Activated naive CD8-positive, alpha-beta T cell treated with anti-CD3 and anti-CD28 coated beads, Interleukin-2, amount 50 U/mL, for 16 hours (primary cell): ENCODE measurements at places on chromosomes 13 and 19.

- DNase-seq: no peak
Observed at GRCh38 chr13:76879883-76880270, 6.3 kb downstream of the KCTD12 start.

GRCh38 chr19:40144151-40144550 is 47.1 kb upstream of the MAP3K10 start:
- no peak for DNase-seq

DNA sequence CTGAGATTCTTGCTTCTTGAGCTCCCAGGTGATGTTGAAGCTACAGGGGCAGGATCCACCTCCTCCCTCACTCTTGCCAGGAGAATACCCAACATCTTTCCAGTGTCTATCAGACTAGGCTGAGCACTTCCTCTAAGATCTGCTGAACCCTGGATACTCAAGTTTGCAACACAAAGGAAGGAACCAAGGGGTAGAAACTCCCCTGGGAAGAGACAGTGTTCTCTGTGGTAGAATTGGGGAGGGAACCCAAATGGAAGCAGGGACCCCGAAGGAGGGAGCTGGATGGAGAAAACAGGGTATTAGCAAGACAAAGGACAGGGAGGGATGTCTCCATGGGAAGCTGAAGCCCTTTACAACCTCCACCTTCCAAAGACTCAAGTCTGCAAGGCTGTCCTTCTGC is 117.6 kb downstream of the DNAJC15 start:
- DNase-seq: no peak

DNA sequence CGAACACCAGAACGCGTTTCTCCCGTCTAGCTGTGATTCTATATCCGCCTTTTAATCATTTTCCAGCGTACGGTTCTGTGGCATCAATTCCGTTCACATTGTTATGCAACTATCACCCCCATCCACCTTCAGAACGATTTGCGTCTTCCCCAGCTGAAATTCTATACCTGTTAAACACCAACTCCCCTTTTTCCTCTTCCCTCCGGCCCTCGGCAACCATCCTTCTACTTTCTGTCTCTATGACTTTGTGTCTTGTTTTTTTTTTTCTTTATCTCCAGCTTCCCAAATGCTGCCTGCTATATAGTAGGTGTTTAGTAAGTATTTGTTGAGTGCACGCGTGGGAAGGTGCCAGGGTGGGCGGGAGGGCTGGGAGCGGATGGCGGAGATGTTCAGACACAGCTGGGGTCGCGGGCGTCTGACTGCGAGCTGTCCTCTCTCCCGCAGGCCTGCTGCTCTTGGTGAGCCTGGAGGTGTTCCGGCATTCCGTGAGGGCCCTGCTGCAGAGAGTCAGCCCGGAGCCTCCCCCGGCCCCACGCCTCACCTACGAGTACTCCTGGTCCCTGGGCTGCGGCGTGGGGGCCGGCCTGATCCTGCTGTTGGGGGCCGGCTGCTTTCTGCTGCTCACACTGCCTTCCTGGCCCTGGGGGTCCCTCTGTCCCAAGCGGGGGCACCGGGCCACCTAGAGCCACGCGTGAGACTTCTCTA is 20.2 kb downstream of the CACNG6 start:
- no peak for DNase-seq

GRCh38 chr13:41053384-41053826 is 7.9 kb upstream of the WBP4 start:
- no peak for DNase-seq

DNA sequence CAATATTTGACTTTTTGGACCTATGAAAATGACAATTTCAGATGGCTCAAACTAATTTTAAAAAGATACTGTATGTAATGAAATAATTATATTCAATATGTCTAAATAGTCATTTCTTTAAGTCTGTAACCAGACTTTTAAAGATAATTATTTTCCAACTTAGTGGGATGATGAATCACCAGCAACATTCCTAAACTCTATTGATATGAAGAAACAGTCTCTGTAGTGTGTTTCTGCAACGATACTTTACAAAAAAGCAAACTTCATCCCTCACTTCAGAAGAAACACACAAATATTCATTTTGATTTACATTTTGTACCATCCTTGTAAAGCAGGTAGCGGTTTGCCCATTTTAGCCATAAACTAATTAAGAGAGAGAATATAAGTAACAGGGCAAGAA is 417.4 kb downstream of the EFNB2 start:
- no peak for DNase-seq
